ENCODE measurements at places on chromosomes 6 and 20.

GRCh38 chr6:71338540-71339316, 50.1 kb downstream of the OGFRL1 start:
- DNase-seq: no peak

GRCh38 chr20:59194023-59194935, 30.7 kb downstream of the ZNF831 start:
- peak; percentile 62 for DNase-seq

DNA sequence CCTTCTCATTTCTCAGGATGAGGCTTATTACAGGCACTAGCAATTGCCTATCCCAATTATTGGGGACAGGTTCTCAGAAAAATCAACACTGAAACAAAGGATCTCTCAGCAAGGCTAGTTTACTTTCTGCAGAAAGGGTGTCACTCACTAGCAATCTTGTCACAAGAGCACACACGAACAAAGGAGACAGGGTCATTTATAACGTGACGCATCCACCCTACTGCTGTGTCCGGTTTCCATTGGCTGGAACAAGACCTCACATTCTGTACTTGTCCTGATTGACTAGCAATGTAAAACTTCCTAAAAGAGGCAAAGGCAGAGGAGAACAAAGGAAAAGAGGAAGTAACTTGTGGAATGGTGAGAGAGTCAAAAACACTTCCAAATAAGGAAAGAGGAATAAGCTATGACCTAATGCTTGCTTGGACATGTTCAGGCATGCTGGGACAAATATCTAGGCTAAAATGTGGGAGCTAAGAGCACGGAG, 160.2 kb upstream of the STXBP5 start:
- DNase-seq: no peak

GRCh38 chr20:34528921-34529297, 12.7 kb downstream of the DYNLRB1 start:
- no peak for DNase-seq

DNA sequence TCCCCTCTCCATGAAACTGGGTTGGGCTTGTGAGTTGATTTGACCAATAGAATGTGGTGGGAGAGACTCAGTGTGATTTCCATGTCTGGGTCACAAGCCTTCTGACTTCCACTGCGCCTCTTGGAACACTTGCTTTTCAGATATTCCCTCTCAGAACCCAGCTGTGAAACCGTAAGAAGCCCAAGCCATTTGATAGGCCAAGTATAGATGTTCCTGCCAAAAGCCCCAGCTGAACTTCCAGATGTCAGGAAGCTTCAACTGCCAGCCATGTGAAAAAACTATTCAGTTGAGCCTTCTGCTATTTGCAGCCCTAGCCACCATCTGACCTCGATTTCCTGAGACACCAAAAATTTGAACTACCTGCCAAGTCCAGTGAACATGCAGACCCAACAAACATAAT, 387.8 kb upstream of the GJE1 start:
- no peak for DNase-seq

DNA sequence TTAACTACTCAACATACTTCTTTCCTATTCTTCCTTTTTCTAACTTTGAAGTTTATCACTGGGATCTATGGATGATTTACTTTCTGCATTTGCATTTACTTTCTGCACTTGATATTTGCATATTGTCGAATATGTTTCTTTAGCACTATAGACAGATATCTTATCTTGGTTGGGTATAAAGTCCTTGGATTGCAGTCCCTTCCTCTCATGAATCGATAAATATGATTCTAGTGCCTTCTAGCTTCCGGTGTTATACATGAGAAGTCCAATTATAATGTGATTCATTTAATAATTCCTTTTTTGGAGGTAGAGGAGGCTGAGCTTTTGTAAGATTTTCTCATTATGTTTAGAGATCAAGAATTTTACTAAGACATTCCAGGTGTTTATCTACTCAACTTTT, 321.2 kb upstream of the RUNX2 start:
- no peak for DNase-seq

DNA sequence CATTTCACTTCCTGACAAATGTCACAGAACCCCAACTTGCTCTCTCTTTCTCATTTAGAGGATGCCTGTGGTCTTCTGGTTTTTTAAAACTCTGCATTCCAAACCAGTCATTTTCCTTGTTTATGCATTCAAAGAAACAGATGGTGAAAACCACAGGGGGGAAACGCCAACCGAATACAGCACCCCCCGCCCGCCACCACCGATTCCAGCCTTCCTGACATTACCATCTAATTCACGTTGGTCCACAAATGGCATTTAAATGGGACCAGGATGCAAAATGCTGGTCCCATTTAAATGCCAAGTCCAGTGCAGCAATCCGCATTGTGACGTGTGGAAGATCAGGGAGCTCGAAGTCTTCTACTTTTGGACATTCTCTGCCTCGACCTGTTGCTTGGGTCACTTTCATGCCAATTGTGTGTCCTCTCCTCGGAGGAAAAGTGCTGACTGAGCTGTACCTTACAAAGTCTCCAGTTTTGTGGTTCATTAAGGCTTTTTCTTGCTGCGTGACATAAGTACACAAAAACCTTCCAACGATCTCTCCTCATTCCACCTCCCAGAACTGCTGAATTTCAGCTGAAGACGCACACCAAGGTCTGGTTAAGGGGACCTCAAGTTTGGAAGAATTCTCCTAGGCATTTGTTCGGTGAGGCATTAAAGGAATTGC, 35.8 kb downstream of the NEDD9 start:
- DNase-seq: no peak

GRCh38 chr6:71029555-71029954, 72.7 kb upstream of the B3GAT2 start:
- DNase-seq: no peak

GRCh38 chr6:167781868-167782267, 44.8 kb upstream of the AFDN start:
- DNase-seq: no peak

GRCh38 chr6:129195161-129195560, 312.2 kb downstream of the LAMA2 start:
- DNase-seq: no peak

DNA sequence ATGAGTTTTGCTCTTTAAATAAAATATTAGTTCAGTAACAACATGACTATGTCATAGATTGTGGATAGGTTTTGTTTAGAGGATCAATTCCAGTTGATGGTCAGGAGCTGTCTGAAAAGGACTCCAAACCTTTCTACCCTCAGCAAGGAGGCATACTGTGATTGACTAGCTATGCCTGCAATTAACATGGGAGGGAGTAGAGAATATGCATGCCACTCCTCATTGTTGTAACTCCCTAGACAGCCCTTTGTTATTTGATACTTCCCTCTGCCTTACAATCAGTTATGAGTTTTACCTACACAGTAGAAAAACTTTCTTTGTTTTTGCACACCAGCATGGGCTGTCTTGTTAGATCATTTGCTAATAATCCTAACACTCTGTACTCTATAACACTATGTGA, 1418.5 kb downstream of the KHDRBS2 start:
- DNase-seq: no peak

DNA sequence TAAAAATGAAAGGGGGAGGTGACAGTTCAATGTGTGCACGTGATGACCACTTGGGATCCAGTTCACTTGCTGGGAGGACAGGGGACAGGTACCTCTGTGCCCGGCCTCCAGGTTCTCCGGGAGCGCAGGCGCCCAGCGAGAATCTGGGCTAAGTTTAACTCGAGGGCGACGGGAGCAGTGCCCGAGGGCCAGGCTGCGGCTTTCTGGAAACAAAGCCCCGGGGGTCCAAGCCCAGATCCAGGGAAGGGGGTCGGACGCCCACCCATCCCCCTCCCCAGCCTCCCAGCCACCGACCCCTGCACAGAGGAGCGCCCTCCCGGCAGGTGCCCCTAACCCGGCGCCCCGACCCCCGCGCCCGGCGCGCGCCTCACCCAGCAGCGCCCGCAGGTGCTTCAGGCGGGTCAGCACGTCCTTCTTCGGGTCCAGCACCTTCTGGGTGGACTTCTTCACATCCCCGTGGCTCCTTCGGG, 405 bp downstream of the RALGAPA2 start:
- DNase-seq: peak; percentile 68

GRCh38 chr6:148837941-148838340, 91.1 kb downstream of the UST start:
- DNase-seq: no peak

DNA sequence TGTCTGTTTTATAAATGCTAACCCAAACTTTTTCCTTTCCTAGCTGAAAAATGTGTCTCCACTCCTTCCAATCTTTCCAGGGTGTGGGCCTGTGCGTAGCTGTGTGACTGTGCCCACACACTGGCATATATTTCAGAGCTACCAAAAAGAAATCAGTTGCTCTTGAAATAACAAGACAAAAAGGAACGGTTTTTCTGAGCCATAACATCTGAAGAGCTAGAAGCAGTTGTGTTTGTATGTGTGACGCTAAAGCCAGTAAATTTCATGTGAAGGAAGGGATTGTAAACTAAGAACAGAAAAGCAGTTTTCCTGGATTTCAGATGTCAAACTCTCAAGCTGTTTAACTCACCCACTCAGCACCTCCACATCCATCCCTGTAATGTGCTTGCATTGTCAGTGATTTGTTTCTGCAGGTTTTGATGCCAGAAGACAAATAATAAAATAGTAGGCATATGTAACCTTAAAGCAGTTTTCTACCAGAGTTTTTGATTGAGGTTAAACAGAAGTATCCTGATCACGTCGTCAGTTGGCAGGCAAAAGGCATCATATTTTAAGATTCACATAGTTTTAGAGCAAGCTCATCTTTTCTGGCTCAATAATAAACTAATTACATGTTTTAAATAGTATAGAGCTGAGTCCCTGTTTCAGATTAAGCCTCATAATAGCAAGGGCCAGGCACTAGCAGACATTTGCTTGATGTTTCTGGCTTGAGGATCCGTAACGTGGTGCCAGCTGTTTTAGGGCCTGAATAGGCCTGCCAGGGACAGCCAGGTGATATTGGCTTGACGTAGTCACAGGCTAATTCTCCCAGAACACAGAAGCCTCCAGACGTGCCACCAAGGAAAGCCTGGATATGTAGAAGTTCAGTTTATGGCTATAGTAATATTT, 90.9 kb downstream of the FOXO3 start:
- no peak for DNase-seq

DNA sequence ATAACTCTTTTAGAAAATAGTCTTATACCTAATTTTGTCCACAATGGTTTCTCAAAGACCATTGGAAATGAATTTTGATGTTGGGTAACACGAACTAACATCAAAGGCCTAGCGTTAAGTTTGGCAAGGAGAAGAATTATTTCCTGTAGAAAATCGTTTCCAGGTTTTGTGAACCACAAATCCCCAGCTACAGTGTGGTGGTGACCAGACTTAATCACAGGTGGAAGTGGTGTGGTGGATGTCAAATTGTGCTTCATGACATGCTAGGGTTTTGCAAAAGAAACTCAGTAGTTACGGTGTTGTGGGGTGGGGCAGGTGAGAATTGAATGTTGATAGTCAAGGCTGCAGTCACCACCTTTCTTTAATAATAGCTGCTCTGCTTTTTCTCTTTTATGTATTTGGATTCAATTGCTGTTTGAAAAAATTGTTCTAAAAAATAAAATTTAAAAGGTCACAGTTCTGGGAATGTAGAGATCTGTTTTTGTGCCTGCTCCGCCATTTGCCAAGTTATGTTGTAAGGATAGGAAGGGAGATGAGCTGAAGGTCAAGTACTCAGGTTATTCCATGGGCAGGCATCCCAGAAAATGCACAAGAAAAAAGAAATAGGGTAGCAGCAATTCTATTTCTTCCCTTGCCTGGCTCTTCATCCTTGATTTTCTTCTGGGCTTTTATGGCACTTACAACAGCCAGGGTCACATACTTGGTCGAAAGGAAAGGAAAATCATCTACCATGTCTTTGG, 83.6 kb downstream of the F13A1 start:
- DNase-seq: no peak

- no peak for DNase-seq
Observed at GRCh38 chr6:106017454-106017853, 68.7 kb upstream of the PRDM1 start.

DNA sequence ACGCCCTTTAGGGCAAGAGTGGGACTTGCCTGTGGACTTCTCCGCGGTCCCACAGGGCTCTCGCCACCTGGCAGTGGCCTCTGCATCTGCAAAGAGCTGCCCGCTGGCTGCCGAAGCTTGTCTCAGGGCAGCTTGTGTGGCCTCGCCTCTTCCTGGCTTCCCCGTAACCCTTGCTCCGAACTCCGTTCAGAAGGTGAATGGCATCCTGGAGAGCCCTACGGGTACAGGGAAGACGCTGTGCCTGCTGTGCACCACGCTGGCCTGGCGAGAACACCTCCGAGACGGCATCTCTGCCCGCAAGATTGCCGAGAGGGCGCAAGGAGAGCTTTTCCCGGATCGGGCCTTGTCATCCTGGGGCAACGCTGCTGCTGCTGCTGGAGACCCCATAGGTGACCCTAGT, 3.0 kb downstream of the RTEL1 start:
- no peak for DNase-seq

GRCh38 chr6:69894578-69895347, 28.4 kb downstream of the COL19A1 start:
- DNase-seq: no peak

- DNase-seq: no peak
Observed at GRCh38 chr6:1958257-1958656, 287.1 kb downstream of the GMDS start.

GRCh38 chr6:9398767-9399373, 963.5 kb upstream of the SLC35B3 start:
- DNase-seq: no peak

DNA sequence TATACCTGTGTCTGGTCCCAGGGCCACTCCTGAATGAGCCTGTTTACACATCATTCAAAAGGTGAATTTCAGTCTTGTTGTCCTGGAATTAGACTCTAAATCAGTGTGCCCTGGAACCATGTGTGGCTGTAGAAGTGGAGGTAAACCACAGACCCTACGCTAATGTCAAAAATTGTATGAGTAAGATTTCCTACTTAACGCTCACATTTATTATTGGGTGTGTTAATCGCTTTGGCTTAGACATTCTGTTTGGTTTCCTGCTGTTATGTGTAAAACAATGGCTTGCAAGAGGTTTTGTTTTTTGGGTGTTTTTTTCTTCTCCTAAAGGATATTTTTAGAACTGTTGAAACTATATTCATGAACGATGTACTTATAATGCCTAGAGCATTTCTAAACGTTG, 19.3 kb downstream of the PLCB1 start:
- DNase-seq: no peak

DNA sequence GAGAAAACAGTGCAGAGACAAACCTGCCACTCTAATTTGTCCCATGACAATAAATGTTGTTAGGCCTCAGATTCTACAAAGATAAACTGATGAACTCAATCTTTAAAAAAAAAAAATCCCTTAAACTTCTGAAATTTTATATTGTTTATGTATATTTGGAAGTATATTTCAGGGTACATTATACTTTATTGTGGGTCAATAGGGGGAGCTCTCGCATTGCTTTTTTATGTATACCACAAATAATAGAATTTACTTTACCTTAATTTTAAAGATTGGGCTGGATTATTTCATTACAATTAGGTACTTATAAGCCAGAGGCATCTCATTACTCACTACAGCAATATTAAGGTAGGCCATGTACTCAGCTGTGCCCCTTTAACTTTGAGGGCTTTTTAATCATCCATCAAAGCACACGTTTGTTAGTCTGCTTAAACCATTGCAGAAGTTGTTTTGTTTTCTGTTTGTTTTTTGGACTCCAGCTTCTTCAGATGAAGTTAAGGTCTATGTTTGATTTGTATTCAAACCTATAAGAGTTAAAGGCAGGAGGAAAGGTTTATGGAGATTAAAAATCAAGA, 56.3 kb upstream of the EYA4 start:
- DNase-seq: no peak

Data from type B pancreatic cell (in vitro differentiated cells).